Activated T-helper 1 cell treated with Interleukin-2 at 50 U/mL for 16 hours (primary cell): ENCODE measurements at places on chromosomes 12 and 14.

DNA sequence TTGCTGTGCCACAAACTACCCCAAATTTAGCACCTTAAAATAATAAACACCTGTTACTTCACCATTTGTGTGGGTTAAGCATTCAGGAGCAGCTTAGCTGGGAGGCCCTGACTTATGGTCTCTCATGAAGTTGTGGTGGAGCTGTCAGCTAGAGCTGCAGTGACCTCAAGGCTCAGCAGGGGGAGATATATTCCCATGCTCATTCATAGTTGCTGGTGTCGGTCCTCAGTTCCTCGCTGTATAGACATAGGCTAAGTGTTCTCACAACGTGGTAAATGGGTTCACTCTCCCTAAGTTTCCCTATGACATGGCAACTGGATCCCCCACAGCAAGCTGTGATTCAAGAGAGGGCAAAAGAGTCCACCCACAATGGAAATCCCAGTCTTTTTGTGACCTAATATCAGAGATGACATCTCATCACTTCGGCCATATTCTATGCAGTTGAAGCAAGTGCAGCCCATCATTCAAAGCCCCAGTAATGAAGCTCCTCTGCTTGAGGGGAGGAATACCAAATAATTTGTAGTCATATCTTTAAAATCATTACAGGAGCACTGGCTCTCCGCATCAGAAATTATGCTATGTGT lies 41.1 kb downstream of the PRB3 start:
- DNase-seq, result no peak

GRCh38 chr14:51368721-51369163 lies 128.7 kb downstream of the TMX1 start:
- DNase-seq, result no peak

- DNase-seq, result peak; percentile 60
Observed at GRCh38 chr14:68781161-68782021, 11.5 kb downstream of the ZFP36L1 start.

DNA sequence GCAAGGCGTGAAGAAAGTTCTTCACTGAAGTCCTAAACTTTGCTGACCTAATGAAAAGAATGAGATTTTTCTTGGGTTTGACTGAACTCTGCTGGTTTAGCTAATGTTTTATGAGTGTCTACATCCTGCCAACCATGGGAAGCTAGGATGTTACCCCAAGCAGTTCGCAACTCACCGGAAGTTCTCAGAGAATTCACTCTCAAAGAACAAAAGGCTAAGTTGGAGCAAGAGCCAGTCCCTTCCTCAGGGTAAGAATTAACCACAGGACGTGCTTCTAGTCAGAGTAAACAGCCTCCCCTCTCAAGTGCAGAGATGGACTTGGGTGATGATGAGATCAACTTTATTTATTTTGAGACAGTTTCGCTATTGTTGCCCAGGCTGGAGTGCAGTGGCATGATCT lies 37.3 kb downstream of the TCHP start:
- DNase-seq, result no peak

DNA sequence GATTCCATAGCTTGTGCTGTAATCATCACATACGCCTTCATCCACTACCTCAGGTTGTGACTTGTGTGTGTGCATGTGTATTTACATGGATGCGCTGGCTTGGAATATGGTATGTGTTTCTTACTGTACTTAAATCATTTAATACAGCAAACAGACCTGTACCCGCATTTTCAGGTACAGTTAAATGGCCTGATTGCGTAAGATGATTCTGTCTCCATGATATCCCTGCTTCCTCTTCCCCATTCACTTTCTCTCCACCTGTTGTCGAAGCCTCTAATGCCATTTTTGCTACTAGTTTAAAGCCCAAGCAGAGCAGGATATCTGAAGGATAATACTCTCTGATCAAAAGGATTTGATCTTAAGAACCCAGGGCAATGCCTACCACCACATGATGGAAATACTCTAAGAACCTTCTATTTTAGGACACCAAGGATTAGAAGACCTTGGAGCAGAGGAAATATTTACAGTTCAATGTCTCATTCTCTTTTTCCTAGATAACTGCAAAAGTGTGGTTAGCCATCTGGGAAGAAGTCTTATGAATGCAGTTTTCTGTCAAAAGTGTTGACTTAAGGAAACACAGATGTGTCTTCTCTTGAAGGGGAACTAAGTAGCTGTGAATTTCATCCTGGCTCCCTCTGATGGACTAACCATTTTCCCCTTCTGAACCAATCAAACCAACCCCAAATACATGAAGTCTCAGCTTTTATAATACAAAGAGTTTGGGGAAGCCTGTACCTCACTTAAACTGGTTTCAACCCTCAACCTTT lies 78.7 kb downstream of the HELB start:
- DNase-seq, result no peak

GRCh38 chr12:92593734-92594402 lies 108.9 kb upstream of the PLEKHG7 start:
- DNase-seq, result peak; percentile 62

DNA sequence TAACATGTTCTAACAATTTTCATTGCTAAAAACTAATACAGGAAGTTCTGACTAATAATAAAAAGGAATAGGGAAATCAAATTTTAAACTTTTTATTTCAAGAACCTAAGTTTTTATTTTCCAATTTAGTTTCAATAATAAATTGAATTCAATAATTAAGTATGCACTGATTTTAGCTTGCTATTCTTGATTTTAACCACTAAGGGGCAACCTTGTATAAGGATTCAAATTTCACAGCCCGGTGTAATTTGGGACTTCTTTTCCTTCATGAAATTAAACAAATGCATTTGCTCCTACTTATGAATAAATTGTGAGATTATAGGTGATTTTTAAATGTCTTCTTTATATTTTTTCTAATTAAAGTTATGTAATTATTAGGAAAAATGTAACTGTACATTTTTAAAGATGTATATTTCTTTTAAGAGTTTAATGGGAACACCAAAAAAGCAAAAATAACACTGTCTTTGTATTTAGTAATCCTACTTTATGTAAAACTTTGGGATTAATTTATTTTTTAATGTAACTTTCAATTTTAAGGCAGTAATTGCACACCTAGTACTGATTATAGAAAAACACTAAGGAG lies 241.4 kb upstream of the PDZRN4 start:
- DNase-seq, result no peak

DNA sequence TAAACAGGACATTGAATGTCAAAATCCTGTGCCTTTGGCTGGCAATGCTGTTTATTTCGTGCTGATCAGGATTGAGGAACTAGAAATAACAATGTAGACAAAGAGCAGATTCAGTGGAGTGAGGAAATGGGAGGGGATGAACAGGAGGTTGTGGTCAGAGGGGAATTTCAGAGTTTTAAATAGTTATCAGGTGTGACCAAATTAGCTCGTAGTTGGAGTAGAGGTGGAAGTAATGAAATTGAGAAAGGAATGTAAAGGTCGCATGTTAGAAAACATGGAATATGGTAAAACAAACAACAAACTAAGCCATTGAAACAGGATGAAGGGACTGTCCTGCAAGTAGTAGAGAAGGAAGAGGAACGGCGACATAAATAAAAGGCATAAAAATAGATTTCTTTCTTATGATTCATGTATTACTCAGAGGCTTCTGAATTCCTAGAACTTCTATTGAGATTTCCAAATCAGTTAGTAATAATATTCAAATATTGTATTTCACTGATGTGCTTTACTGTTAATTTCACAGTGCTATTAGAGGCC lies 9.5 kb upstream of the SAV1 start:
- no peak for DNase-seq

DNA sequence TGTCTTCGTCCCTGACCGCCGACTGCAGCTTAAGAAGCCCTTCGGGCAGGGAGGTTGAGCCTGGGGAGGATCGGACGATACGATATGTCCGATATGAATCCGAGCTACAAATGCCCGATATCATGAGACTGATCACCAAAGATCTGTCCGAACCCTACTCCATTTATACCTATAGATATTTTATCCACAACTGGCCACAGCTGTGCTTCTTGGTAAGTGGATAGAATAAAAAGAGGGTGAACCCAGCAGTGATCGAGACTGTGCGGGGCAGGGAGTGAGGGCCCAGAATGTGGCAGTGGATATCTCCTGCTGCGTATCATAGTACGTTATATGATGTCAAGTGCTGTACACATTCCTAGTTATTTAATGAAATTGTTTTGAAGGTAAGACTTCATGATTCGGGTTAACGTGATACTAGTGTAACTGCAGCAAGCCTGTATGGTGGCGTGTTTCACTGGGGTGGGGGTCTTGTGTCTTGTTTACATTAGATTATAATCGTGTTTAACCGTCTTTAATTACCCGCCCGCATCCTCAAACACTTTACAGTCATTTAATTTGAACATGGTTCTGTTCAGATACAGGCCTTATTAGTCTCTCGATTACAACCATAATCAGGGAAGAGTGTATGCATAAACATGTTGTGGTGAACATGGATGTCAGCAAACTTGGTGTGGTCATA lies 1.3 kb downstream of the NAA30 start:
- no peak for DNase-seq

GRCh38 chr14:104425763-104426646 lies 153.6 kb upstream of the C14orf180 start:
- no peak for DNase-seq

GRCh38 chr14:91653451-91653850 lies 78.4 kb downstream of the CATSPERB start:
- DNase-seq, result no peak

- no peak for DNase-seq
Observed at GRCh38 chr14:84797326-84797725, 732.6 kb upstream of the FLRT2 start.

- DNase-seq, result no peak
Observed at GRCh38 chr12:121093487-121093891, 39.2 kb upstream of the P2RX7 start.

DNA sequence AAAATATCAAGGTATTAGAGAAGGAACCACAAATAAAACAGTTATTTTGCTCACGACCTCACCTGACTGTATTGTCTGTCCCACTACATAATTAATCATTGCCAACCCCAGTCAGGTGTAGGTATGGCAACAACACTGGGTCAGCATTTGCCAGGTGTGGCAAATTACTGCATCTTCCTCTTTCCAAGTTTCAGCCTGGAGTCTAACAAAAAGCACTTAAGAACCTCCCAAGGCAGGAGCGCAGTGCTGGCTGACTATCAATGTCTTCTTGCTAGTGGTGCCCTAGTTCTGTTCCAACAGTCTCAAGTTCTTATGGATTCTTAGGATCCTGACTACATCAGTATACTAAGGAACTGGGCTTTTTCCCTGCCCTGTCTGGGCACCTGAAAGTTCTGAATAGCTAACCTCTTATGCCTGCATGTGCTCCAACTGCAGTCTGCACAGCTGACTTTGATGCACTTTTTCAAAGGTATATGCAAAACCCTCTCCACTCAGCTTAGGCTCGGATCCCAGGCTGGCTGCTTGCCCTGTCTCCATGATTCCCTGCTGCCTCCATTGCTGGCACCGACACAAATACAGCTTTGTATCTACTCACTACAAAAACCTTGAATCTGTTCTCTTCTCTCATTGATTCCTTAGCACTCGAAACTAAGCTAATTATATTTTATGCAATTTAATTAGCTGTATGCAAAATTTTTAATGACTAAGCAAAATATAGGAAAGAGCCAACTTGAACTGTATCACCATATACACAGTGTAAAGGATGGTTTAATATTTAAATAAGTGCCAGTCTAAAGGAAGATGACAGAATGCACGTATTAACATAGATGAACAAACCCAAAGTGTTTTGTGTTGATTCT lies 113.3 kb downstream of the PRKD1 start:
- no peak for DNase-seq

DNA sequence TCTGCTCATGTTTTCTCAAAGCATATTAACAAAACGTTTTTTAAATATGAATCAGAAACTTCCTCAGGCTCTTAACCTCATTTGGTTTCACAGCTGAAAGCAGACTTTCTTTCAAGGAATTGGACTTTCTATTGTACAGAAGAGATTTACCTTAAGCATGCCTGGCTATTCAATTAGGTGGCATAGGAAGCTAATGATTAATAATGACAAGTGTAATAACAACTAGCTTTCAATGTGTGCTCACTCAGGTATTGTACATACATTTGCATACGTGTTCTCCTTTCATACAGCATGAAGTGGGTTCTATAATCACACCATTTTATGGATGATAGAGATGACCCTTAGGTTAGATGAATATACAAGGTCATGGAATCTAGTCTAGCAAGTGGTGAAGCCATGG lies 115.7 kb downstream of the ANO6 start:
- no peak for DNase-seq

DNA sequence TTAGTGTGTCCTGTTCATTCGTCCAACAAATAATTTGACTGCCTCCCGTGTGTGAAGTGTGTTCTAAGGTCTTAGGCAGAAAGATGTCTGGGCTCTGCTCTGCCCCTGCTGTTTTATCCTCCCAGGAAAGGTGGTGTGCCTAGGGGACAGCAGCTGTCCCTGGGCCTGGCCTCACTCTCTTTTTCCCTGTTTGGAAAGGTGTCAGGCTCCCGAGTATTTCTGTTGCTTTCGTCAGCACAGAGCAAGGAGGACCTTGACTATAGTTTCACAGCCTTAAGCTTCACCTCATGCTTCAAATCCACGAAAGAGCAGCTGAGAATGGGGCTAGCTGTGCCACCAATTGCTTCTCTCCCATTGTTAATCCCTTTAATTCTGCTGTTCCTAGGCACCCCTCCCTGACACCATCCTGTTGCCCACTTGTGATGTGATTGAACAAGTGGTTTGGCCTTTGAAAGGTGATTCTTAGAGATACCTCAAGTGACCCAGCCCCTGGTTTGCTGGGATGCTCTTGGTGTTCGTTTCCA lies 54.2 kb downstream of the TGFB3 start:
- no peak for DNase-seq

- DNase-seq, result no peak
Observed at GRCh38 chr12:115975411-115975810, 302.1 kb downstream of the MED13L start.

- DNase-seq, result no peak
Observed at GRCh38 chr14:66680216-66680615, 172.3 kb downstream of the GPHN start.

- DNase-seq, result no peak
Observed at GRCh38 chr12:113660936-113661335, 189.3 kb upstream of the LHX5 start.

GRCh38 chr12:11798006-11798708 lies 148.7 kb downstream of the ETV6 start:
- no peak for DNase-seq

GRCh38 chr12:114238808-114239207 lies 167.1 kb downstream of the TBX5 start:
- DNase-seq, result no peak

GRCh38 chr12:96766232-96766631 lies 140.8 kb upstream of the NEDD1 start:
- DNase-seq, result no peak

- DNase-seq, result no peak
Observed at GRCh38 chr12:61384511-61384910, 875.7 kb upstream of the USP15 start.

- no peak for DNase-seq
Observed at GRCh38 chr12:23096321-23096720, 471.4 kb downstream of the ETNK1 start.

- no peak for DNase-seq
Observed at GRCh38 chr12:30694412-30695198, 1.1 kb downstream of the IPO8 start.

GRCh38 chr12:55955800-55956508 lies 9.9 kb downstream of the PMEL start:
- DNase-seq, result no peak

- no peak for DNase-seq
Observed at GRCh38 chr12:3552726-3553045, 61.7 kb downstream of the PRMT8 start.
